ENCODE measurements at places on chromosomes 16 and 17.

- no peak for DNase-seq
These were observed 25.3 kb downstream of the KLHDC4 start for GRCh38 chr16:87740441-87740840.

- DNase-seq, result no peak
These were observed 18.4 kb upstream of the EXOSC6 start for GRCh38 chr16:70270176-70270575.

DNA sequence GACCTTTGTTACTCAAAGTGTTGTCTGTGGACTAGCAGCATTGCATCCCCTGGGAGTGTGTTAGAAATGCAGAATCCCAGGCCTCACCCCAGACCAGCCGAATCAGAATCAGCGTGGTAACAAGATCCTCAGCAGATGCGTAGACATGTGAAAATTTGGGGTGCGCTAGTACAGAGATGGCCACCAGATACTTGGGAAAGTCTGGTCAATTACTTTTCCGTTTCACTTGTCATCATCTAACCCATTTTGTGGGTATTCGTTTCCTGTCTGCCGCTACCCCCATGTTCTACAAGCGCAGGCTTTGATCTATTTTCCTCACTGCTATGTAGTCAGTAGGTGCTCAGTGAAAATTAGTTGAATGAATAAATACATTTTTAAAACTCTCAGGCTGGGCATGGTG, 33.1 kb upstream of the HERPUD1 start:
- no peak for DNase-seq

GRCh38 chr17:27818401-27819105, 18.2 kb upstream of the NOS2 start:
- no peak for DNase-seq

DNA sequence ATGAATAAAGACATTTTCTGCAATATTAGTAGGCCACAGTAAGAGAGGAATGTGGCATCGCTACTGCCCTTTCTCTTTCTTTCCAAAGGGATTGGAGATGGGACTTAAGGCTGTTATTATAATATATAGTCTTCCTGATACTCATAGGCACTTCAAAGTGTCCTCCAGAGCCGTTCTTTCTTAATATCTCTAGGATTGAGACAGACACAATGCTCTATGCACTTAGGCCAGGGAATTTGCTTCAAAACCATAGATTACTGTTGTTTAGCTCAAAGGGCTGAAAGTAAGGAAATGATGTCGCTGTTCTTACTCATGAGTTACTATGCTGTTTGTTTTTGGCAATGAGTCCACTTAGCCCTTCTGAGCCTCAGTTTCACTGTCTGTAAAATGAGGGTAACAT, 590.5 kb downstream of the CDH11 start:
- no peak for DNase-seq

GRCh38 chr17:39191750-39192510, 5.5 kb downstream of the CACNB1 start:
- DNase-seq, result no peak

- DNase-seq, result no peak
These were observed 50.0 kb downstream of the SF3B3 start for GRCh38 chr16:70573451-70574121.

DNA sequence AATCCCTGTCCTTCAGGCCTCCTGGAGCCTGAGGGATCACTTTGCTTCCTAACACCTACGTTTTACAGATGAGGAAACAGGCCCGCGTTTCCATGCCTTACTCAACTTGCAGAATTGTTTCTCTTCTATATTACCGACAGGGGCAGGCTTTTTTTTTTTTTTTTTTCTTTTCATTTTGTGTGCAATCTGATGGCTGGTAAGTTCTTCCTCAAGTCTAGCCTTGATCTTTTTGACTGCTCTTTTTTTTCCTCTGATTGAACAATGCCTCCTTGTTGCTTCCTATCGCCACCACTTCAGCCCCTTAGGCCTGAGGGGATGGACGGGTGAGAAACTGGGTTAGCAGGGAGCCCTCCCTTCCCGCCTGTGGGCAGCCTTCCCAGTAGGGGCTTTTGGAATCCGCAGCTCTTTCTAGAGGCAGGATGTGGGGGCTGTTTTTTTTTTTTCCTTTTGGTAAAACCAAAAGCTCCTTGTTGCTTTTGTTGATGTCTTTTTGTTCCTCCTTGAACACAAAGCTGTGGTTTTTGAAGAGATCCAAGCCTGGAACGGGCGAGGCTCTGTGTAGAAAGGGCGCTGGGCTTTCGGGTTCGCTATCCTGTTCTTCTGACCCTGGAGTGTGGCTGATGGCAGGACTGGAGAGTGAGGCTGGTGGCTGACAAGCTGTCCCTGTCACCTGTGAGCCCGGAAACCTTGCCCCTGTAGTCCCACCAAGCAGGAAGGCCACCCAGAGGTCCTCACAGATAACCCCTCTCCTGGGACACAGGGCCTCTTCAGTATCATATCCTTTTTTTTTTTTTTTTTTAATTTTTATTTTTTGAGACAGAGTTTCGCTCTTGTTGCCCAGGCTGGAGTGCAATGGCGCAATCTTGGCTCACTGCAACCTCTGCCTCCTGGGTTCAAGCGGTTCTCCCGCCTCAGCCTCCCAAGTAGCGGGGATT, 14.0 kb downstream of the LASP1 start:
- DNase-seq, result no peak

DNA sequence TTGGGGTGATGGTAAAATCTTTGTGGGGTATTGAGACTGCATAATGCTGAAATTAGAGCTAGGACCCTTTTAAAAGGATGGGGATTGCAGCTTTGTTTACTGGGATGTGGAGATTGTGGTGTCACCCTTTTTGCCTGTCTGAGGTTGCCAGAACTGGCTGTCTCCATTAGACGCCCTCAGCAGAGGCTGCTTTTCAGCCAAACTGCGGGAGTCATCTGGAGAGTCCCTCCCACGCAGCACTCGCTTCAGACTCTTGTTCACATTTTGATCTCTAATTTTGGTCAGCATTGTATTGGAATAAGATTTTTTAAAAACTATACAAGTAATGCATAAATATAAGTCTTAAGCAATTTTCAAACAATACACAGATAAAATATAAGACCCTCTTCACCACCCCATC, 27.9 kb upstream of the JPT2 start:
- no peak for DNase-seq

DNA sequence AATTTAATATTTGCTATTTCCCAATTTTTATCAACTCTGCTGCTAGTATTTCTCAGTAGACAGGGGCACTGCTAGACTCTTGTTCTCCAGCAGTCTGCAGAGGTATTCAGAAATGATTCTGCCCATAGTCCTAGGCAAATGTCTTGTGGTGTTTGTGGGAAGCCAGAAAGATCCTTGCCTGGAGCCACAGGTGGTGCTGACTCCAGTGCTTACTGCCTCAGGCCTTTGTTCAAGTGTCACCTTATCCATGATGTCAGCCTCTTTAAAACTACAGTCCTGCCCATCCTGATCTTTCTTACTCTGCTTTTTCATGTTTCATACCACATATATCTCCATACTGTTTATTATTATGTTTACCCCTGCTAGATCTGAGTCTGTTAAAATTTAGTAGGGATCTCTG, 26.5 kb downstream of the ZSWIM7 start:
- no peak for DNase-seq

DNA sequence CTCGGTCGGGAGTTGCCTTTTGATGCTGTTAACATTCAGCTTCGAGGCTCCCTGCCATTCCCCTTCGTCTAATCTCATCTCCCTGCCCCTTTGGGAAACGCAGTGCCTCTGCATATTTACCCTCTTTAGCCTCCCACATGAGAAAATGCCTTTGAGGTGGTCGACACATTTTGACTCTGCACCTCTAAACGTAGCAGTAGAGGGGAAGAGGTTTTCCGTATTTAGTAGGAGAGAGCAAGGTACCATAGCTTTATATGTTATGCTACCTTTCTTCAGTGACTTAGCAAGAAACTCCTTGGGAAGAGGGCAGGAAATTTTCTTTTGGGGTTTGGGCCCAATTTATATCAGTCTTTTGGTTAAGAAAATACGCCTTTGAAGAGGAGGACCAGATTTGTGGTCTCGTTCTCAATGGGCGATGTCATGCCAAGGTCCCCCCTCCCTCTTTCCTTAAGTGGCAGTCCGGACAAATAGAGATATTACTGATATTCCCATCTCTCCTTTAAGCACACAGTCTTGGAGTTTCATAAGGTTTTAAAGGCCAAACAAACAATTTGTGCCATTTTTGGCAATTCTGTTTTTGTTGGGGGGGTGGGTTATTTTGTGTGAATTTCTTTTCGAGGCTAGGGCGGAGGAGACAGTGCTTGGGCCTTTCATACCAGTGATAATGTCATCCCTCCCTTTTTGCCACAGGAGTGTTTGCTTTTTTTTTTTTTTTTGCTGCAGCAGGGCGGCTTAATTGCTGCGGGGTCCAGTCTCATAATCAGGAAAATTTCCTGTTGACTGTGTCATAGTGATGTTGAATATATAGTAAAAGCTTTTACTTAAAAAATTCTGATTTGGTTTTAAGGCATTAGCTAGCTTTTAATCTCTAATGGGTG, 1.5 kb downstream of the PAFAH1B1 start:
- no peak for DNase-seq

DNA sequence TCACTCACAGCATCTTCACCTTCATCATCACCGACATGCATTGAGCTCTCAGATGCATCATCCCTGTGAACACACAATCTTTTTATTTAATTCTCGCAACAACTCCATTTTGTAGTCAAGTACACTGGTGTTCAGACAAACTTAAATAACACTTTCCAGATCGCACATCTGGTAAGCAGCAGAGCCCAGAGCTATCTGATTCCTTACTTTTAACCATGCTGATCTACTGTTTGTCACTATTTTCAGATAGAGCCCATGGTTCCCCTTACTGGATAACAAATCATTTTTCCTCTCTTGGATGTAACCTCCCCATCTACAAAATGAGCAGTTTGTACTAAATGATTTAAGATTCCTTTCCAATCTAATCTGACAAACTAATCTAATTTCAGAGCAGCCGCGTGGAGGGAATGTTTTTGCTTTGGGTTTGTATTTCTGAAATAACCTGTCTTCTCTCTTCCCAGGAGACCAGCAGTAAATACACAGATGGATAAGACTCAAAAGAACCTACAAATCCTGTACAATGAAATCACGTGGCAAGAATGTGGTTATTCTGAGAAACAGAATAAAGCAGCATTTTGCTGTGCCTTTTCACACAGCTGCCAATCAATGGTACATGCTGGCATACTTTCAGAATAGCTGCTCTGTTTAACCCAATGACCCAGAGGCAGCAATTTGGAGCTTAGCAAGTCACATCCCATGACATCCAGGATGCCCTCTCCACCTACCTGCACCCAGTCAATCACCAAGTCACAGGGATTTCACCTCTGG, 72.9 kb upstream of the CCL2 start:
- no peak for DNase-seq

DNA sequence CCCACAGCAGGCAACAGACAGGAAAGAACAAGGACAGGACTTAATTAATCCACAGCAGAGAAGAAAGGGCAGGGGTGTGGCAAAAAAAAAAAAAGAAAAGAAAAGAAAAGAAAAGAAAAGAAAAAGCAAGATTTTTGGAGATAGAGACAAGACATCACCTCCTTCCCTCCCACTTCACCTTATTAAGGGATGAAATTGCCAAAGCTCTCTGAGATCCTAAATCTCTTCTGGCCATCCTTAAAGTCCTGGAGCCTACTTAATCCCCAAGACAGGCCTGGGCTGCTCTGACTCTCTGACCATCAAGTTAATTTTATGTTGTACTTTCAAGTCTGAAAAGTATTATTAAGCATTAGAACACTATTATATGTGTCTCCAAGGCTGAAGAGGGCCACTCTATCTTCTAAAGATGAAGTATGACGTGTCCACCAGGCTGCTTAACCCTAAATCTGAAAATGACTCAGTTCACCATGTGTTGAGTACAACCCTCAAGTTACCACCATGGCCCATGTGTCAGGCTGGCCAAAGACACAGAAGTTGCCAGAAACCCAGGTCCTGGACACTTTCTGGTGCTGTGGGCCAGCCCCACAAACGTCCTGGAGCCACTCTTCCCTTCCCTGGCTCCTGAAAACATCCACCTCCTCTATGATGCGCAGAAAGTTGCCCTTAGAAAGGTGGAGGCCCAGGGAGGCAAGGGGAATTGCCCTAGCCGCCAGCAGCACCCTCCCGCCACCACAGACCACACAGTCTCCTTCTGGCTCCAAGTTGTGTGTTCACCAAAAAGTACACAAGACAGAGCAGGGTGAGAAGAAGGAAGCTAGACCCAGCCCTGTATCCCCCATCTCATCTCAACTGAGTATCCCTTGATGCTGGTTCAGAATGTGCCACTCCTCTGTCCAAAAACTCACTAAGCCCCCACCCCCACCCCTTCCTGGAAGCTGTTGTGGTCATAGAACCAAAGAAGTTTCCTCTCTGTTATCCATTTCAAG, 2.7 kb downstream of the SOCS1 start:
- no peak for DNase-seq

GRCh38 chr16:87048038-87048729, 269.0 kb downstream of the C16orf95 start:
- DNase-seq, result no peak

DNA sequence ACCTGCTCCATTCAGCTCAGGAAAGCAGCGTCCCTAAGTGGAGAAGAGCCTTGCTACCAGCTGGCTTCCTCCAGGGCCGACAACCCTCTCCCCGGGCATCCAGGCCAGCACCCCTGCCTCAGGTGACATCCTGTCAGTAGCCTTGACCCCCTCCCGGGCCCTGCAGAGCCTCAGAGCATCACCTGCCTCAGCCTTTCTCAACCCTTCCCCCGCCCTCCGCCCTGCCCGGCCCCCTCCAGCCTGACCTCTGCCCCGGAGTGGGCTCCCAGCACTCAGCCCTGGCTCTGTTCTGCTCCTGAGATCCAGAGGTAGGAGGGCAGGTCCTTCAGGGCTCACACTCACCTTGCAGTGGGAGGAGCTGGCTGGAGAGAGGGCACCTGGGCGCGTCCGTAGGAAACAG, 73.8 kb upstream of the METRNL start:
- DNase-seq, result no peak

DNA sequence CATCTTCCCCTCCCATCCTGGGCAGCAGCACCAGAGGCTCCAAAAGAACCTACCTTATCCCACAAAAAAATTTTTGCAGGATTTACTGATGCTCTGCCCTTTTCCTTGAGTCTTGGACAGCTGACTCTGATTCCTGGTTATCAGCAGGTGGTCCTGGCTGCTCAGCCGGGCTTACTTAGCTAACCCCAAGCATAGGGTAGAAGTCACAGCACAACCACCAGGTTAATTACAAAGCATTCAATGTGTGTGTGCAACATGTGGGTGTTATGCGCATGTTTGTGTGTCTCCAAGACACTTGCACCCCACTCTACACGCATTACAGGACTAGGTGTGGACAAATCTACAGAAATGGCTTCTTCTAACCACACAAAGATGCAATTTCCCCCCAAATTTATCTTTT, 36.3 kb downstream of the PECAM1 start:
- DNase-seq, result no peak

GRCh38 chr17:3688852-3689261, 7.1 kb downstream of the P2RX5 start:
- DNase-seq, result no peak
